ENCODE measurements at places on chromosomes 3 and 15. TPM values are rescaled to one million over a fixed set of nuclear protein-coding genes. Genes with fewer than 3 reads are reported as not detected.

The ZDHHC23 gene
- not detected for total RNA-seq

The TNK2 gene
- 53.5 TPM for total RNA-seq

The USP19 gene
- total RNA-seq: 66.1 TPM

The CIB2 gene
- 2.9 TPM for total RNA-seq

The SCN5A gene
- total RNA-seq: 194 TPM

DNA sequence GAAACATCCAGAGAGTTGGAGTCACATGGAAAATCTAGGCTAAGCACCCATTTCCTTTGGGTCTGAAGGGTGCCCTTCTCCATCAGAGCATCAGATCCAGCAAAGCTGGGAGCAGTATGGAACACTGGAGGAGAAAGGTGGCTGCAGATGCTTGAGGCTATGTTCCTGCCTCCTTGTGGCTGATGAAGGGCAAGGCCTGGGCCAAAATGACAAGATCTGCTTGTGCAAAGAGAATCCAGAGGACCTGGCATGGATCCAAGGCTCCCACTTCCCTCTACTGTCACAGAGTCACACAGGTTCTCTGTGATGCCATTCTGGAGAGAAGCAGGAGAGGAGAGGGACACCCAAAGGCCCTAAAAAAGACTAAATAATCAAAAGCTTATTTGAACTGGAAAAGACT lies 9.2 kb upstream of the ATP8B4 start:
- no peak for DNase-seq

DNA sequence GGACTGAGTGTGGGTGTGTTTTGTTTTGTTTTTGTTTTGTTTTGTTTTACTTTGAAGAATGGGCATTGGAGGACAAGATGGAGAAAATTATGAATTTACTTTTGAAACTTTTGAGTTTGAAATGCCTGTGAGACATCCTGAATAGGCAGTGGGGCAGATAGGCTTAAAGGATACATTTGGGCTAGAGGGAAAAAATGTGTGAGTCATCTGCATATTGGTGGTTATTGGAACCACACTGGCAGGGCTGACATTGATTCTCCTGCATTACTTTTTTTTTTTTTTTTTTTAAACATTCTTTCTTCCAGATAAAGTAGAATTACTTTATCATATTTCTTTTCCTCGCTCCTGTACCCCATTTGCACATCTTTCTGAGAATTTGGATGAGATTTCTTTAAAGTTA lies 56.1 kb downstream of the CALML4 start:
- peak; percentile 21 for DNase-seq

The TMEM108 gene
- 20.7 TPM for total RNA-seq

- no peak for DNase-seq
Observed at GRCh38 chr15:42544853-42545629, 3.6 kb downstream of the LRRC57 start.
